ENCODE measurements at places on chromosomes 2 and 18. TPM values are rescaled to one million over a fixed set of nuclear protein-coding genes. Genes with fewer than 3 reads are reported as not detected.

The ANKRD62 gene
- total RNA-seq = not detected

The SPOPL gene
- 24.2 TPM for total RNA-seq

DNA sequence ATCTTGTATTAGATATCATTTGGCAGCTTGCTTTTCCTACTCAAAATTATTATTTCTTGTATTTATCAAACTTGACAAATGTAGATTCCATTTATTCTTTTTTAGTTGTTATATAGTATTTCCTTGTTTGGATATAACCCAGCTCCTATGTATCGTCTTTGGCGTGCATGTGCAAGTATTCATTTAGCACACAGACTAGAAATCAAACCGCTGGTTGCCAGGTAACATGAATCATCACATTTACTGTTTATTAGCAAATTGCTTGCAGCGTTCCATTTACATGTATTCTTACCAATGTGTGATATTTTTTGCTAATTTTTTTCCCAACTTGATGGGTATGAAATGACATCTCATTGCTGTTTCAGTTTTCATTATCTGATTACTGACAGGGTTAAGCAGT, 2089.7 kb upstream of the CELF4 start:
- DNase-seq = no peak

GRCh38 chr18:11897781-11898180, 10.3 kb downstream of the MPPE1 start:
- no peak for DNase-seq
